ENCODE measurements at places on chromosomes 2 and 18. TPM values are rescaled to one million over a fixed set of nuclear protein-coding genes. Genes with fewer than 3 reads are reported as not detected.
A peak's percentile ranks its signal among the peaks of the same experiment; 100 is the strongest.

TSHZ1 gene
- 6.3 TPM for total RNA-seq

IL1F10 gene
- total RNA-seq, result not detected

C2orf80 gene
- not detected for total RNA-seq

RAD51AP2 gene
- total RNA-seq, result not detected

ALLC gene
- total RNA-seq, result not detected

DNA sequence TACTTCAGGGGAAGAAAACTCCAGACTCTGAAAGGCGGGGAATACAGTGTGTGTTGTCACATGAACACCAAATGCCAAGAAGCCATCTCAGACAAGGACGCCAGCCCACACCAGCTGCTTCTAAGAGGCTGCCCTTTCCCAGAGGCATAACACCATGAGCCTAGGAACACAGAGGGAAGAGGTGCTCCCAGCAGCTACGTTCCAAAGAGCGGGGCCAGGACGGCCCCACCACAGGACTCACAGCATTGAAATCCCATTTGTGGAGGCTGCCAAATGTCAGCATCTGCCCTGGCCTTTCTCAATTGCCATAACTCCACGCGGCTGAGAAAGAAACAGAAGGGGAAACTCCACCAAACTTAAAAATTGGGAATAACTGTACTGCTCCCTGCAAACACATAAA lies 20.1 kb upstream of the ID2 start:
- DNase-seq, result no peak

DNA sequence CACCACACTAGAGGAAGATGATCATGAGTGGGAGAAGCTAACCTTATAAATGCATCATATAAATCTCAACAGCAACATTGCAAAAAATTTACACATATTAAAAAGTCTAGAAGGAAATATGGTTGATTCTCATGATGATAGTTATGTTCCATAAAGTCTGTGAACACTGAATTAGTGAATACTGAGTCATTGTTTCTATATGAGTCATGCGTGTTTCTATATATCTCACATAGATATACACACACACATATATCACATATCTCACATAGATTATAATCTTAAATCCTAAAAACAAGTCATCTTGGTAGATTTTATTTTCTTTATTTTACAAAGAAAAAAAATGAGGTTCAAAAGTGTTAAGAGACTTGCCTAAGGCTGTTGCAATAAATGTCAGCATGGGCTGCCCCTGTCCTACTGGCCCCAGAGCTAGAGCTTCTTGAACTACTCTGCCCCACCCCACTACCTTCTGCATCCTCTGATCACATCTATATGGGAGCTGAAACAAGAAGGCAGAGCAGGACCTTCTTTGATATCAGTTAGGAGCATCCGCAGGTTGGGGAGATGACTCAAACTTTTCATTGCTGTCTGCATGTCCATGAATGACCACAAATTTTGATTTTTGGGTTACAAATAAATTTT lies 81.8 kb upstream of the ADAM23 start:
- no peak for DNase-seq

GRCh38 chr2:84972207-84972783 lies 1.3 kb downstream of the KCMF1 start:
- DNase-seq, result no peak

- DNase-seq, result no peak
Observed at GRCh38 chr2:196528486-196529223, 110.9 kb upstream of the CCDC150 start.

GRCh38 chr2:156518138-156518537 lies 82.0 kb downstream of the GPD2 start:
- no peak for DNase-seq

DNA sequence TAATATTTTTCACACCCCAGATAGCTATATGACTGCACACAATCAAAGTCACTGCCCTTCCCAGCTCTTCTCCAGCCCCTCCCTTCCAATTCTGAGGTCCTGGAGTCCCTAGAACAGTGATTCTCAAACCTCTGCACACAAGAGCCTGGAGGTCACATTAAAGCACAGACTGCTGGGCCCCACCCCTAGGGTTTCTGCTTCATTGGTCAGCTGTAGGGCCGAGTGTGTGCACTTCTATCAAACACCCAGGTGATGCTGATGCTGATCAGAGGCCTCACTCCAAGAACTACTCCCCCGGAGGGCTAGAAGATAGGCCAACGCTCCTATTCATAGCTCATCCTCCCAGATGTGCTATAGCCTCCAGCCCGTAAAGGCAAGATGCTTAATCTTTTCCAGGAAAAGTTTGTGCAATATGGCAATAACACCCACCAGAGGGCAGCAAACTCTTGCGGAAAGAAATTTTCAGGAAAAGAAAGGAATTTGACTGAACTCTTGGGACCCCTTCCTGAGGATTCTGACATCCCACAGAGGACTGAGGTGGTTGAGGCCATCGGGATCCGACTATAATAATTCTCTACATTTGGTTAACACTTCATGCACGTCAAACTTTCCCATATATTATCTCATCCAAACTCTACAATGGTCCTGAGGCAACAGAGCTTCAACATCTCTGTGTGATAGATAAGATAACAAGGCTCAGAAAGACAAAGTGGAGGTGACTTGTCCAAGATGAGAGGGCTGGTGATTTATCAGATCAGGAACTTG lies 194.2 kb upstream of the PKDCC start:
- DNase-seq, result peak; percentile 44

DNA sequence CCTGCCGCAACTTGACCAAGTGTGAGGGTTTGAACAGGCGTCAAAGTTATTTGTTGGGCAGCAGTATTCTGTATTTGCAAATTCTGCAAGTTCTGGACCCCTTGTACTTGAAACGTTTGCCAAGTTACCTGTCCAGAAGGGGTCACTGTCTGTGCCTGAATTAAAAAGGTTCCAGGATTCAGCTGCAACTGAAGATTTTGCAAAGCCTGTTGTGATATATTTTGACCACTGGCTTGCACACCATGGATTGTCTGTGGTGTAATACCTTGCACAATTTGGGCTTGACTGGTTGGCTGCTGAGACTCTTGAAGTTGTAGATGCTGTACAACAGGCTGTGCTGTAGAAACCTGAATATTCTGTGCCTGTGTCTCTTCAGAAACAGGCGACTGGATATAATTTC lies 10.2 kb downstream of the SP3 start:
- DNase-seq, result no peak

GRCh38 chr2:77397763-77398162 lies 124.4 kb downstream of the LRRTM4 start:
- no peak for DNase-seq

- DNase-seq, result no peak
Observed at GRCh38 chr2:9110893-9111569, 95.6 kb upstream of the ASAP2 start.

DNA sequence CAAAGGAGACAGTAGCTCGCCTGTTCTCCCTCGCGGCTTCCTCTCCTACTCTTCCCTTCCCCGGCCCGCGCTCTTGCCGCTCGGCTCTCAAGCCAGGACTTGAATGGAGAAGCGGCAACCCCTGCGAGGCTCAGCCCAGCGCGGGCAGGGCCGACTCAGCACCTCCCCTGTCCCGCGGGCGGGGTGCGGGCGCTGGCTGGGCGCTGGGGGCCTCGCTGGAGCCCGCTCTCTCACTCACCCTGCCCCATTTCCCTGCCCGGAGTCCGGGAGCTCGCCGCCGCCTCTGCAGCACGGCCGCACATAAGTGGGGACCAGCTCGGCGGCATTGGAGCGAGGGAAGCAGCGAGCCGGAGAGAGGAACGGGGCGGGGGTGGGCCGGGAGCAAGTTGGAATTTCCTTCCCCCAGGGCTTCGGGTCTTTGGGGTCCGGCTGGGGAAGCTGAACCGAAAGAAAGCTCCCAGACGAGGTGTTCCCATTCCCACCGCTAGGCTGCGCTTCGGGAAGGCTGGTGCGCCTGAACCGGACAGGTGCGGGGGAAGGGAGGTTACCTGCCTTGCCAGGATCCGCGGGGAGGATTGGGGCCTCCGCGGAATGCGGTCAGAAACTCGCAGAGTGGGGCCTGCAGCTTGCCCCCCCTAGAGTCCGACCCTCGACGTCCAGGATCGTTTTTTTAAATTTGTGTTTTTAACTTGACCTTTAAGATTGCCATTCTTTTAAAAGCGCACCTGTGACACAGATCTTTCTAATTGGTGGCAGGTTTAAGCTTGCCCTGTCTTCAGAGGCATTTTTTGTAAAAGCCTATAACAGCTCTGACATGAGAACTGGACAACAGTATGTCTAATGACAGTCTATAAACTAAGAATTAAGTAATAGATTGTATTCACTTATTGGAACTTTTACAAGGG lies at the start of gene COBLL1:
COBLL1 (minus strand) TSS at position 105 of the 905 bp plus-strand sequence. CDS start 627 bp downstream, outside the sequence.
- peak; percentile 62 for DNase-seq

DNA sequence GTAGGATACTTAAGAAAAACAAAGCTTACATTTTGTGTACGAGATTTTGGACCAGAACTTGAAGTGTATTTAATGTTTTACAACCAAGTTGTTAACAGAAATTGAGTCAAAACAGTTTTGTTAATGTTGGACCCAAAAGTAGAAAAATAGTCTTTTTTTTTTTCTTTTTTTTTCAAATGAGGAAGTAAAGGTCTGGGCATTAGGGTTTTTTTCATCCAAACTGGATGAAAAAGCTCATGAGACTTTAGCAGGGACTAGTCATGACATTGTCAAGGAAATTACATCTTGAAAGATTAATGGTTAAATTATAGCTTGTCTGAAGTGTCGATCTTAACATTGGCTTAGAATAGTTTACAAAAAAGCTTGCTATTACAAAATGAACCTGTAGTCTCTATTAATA lies 32.3 kb downstream of the CCNT2 start:
- no peak for DNase-seq

- no peak for DNase-seq
Observed at GRCh38 chr2:60738679-60739078, 17.4 kb upstream of the PAPOLG start.

GRCh38 chr2:114389021-114389420 lies 53.4 kb upstream of the DPP10 start:
- no peak for DNase-seq

GRCh38 chr2:11343650-11344341 lies 640 bp downstream of the ROCK2 start:
- peak; percentile 20 for DNase-seq

DNA sequence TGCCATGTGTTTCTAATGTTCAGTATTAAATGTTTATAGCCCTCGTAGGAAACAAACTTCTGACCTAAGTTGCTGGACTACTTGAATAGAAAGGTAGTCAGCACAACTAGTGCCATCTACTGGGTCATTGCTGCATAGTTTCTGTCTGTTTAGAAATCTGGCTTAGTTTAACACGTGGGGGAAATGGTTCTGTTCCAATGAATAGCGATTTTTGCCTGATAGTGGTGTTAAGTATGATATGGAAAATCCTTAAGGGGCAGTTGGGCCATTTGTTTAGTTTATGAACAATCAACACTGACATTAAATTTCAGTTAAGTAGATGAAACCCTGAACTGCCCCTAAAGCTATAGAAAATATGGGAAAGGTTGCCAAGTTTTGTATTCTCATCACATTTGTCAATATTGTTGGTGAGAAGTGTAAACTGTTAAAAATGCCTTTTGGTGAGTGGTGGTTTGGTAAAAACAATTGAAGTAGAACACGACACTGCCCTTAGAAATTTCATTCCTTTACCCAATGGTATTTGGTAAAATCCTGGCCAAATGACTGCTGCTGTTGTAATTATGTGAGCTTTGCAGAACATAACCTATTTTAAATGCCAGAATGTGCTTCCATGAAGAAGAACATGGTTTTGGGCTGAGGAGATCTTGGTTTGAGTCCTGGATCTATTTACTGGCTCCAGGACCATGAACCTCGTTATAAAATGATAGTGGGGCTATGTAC lies 13.2 kb downstream of the NABP1 start:
- peak; percentile 71 for DNase-seq

DNA sequence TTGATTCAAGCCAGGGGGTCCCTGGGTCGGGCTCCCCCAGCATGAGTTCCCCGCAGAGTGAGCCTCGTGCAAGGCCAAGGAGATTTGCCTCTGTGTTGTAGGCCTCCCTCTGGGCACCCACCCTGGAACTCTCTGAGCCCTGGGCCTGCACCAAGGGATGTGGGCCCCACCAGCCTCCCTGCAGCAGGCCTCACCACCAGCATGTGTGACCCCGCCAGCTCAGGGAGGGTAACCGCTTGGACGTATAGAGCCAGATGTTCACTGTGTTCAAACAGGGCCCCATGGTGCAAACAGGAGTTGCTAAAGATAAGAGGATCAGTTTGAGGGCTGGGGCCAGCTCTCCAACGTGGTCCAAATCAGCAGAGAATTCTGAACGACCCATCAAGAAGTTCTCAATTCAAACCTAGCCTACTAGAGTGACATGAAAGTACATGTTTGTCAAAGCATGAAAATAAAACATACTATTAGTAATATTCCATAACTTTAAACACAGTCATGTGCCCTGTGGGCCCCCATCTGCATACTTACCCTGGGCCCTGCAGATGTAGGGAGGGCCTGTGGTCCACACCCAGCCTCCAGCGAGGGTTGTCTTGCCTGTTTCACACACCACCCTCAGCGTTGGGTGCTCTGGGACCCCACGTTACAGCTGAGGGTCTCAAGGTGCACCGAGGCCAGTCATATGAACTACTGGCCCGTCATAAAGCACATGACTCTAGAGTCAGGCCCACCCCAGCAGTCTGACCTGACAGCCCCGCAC lies 5.5 kb upstream of the TUBB6 start:
- no peak for DNase-seq

- no peak for DNase-seq
Observed at GRCh38 chr18:24530630-24531111, 70.2 kb downstream of the HRH4 start.

DNA sequence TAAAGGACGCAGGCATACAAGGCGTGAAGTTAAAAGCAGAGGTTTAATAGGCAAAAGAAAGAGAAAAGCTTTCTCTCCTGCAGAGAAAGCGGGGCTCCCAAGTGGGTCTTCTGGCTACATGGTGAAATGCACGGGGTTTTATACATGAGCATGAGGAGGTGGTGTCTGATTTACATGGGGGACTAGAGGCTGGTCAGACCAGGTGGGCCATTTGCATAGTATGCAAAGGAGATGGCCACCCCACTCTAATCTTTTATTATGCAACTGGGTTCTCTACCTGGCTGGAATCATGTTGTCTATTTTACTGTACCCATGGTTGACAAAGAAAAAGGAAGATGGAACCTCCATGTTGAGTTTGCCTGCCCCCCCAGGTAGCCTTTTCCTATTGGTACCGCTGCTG lies 356.2 kb downstream of the KCNJ3 start:
- DNase-seq, result no peak

- DNase-seq, result no peak
Observed at GRCh38 chr2:164257742-164258141, 363.5 kb downstream of the GRB14 start.

DNA sequence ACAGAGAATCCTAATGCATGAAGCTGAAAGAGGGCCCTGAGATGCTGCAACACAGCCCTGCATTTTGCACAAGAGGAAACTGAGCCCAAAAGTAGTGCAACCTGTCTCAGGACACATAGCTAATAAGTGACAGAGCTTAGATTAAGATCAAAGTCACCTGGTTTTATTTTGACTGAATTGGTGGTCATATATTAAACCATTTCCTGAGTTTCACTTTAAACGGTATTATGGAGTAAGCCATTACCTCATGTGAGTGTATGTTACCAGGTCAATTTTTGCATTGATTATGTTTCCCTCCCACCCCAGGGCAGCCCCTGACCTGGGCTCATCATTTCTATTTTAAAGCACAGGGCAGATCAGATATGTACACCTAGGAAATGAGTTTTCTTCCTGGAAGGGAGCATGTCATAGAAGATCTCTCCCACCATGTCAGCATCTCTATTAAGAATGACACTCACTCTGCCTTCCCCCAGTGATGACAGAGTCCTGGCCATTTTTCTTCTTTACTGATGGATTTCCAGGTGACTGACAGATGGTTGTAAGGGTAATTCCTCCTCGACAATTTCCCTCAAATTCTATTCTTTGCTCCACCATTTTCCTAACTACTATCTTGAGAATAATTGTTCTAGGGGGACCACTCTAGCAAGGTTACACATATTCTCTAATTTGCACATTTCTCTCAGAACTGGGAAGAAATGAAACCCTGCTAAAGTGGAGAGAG lies 441.3 kb upstream of the SLC14A2 start:
- DNase-seq, result no peak
